Activated CD8-positive, alpha-beta T cell treated with anti-CD3 and anti-CD28 coated beads, Interleukin-2, amount 10 ng/mL, durations not matched to agents 7 days and 5 days (primary cell): ENCODE measurements at places on chromosomes 12 and 14. TPM values are rescaled to one million over a fixed set of nuclear protein-coding genes. Genes with fewer than 3 reads are reported as not detected.

DNA sequence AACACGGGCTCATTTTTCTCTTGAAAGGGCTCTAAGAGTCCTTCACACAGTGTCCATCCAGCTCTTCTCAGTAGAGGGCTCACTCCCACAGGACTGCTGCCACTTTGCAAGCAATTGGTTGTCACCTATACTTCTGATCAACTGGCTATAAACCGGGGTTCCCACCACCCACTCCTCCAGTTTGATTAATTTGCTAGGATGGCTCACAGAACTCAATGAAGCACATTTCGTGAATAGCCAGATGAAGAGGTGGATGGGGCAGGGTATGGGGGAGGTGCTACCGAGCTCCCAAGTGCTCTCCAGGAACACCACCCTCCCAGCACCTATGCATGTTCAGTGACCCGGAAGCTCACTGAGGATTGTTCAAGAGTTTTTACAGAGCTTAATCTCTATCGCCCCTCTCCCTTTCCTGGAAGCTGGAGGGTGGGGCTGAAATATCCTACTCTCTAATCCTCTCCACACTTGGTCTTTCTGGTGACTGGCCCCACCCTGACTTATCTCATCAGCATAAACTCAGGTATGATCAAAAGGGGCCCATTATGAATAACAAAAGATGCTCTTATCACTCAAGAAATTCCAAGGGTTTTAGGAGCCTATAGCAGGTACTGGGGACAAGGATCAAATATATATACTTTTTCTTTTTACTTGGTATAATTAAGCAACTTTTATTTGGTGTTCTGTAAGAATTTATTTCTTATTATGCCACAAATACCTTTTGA is 13.9 kb upstream of the EGLN3 start:
- no peak for DNase-seq

The SELPLG gene
- 144 TPM for total RNA-seq

- DNase-seq = no peak
Measured at GRCh38 chr12:65566751-65567150, 257.5 kb upstream of the HMGA2 start.

GRCh38 chr12:21697904-21698630 is 40.4 kb upstream of the LDHB start:
- DNase-seq = no peak

GRCh38 chr14:32512348-32512747 is 183.2 kb downstream of the AKAP6 start:
- DNase-seq = no peak

- no peak for DNase-seq
Measured at GRCh38 chr12:70639535-70639934, 2.3 kb upstream of the PTPRB start.

GRCh38 chr14:81400202-81400678 is at the start of gene STON2:
Gene STON2, minus strand, starts transcription at chr14:81400324. Its CDS starts 1,942 bp downstream, at chr14:81398382.
- DNase-seq = no peak

The KRT75 gene
- total RNA-seq = not detected

The PPM1H gene
- not detected for total RNA-seq

The FERMT2 gene
- not detected for total RNA-seq

The NUP37 gene
- 66.4 TPM for total RNA-seq

The MRPL52 gene
- total RNA-seq = 97.3 TPM

The SRSF5 gene
- 301 TPM for total RNA-seq

The OVCH1 gene
- total RNA-seq = not detected

- DNase-seq = no peak
Measured at GRCh38 chr12:19998411-19998810, 369.9 kb upstream of the PDE3A start.

The TCL1B gene
- total RNA-seq = not detected

DNA sequence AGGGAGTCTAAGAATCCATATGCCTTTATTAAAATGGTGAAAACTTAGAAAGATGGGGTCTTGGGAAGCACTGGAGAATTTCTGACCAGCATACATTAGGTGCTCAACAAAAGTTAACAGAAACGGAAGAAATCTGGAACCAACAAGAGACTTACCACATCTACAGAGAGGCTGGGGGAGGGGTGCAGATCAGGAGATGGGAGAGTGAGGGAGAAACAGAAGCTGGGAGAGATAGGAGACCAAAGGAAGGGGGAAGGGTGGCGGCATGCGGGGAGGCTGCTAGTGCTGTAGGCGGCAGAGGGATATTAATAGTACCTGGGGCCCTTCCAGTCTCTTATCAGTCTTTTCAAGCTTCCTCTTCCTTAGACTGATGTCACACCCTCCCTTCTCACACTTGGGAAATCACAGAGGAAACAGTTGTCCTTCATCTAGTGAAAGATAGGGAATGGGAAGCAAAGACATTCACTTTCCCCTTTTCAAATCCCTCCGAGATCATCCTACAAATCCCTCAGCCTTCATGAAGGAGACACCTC is 18.1 kb downstream of the ZBTB39 start:
- DNase-seq = no peak

DNA sequence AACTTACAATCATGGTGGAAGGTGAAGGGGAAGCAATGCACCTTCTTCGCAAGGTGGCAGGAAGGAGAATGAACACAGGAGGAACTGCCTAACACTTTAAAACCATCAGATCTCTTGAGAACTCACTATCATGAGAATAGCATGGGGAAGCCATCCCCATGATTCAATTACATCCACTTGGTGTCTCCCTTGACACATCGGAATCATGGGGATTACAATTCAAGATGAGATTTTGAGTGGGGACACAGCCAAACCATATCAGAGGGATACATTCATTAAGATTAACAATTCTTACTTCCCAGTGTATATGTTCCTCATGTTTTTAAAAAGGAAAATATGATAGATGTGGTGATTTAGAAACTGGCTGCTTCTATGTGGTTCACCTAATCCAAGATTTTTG is 117.9 kb downstream of the PDE3A start:
- DNase-seq = no peak

The RIPK3 gene
- total RNA-seq = 26.9 TPM

- DNase-seq = no peak
Measured at GRCh38 chr14:24032727-24033418, 18.9 kb upstream of the CARMIL3 start.

GRCh38 chr12:66107451-66107915 is 23.1 kb downstream of the LLPH start:
- DNase-seq = peak; percentile 78

DNA sequence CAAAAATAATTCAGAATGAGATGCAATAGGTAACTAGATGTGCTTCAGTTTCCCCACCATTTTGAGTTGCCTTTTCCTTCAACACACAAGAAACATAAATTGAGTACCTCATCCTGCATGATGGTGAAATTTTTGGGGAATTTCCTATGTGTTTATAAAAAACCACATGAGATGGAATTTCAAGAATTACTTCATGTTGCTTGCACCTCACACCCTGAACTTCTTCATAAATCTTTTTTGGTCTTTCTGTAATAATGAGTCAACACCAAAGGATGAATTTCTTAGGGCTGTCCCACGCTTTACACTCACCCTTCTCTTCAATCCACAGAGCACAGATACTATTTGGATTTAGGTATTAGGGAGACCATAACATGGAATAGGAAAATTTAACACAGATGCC is 22.6 kb upstream of the LUM start:
- no peak for DNase-seq

The PLEKHD1 gene
- 0.13 TPM for total RNA-seq

GRCh38 chr12:29957835-29958234 is 174.1 kb upstream of the TMTC1 start:
- DNase-seq = no peak

DNA sequence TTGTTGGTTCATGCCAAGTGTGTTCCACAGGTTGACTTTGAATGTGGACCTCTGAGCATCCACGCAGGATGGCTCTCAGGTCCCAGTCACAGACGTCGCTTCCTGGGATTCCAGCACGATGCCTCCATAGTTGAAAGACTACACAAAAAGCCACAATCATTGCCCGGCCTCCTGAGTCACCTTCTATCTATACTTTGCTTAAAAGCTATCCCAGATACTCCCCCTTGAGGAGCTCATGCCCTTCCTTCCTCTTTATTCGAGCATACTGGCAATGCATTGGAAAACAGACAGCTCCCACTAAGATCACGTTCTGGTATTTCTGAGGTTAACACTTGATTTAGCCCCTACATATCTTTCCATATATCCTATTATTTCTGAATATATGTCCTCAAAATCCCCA is 40.1 kb downstream of the ZNF664 start:
- DNase-seq = no peak

The KRT79 gene
- total RNA-seq = not detected

DNA sequence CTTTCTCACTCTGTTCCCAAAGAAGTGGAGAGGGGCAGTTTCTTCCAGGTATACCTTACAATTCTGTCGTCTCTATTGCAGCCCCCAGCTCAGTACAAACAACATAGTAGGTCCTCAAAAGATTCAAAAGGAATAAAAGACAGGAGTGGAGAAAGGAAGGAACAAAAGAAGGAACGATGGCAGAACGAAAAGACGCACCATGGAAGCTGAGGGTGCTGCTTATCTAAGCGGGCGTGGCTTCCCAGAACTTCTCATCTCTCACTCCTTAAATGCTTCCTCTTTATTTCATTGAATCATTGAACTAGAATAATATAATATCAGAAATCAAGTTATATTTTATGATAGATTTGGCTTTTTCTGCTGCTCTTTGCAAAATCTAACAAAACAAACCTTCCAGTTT is 13.7 kb upstream of the LTA4H start:
- DNase-seq = no peak

- no peak for DNase-seq
Measured at GRCh38 chr12:1174659-1175058, 183.6 kb downstream of the ERC1 start.

GRCh38 chr12:12671850-12672660 is 23.9 kb downstream of the GPR19 start:
- no peak for DNase-seq

- DNase-seq = peak; percentile 33
Measured at GRCh38 chr12:98653866-98654493, 8.9 kb downstream of the APAF1 start.

The VIPAS39 gene
- total RNA-seq = 18.4 TPM

GRCh38 chr12:100995201-100995600 is 200.6 kb downstream of the ANO4 start:
- DNase-seq = no peak

GRCh38 chr12:96814200-96814599 is 92.9 kb upstream of the NEDD1 start:
- DNase-seq = no peak

- no peak for DNase-seq
Measured at GRCh38 chr14:50816395-50817047, 14.4 kb downstream of the NIN start.

The KLHL33 gene
- 2.7 TPM for total RNA-seq

DNA sequence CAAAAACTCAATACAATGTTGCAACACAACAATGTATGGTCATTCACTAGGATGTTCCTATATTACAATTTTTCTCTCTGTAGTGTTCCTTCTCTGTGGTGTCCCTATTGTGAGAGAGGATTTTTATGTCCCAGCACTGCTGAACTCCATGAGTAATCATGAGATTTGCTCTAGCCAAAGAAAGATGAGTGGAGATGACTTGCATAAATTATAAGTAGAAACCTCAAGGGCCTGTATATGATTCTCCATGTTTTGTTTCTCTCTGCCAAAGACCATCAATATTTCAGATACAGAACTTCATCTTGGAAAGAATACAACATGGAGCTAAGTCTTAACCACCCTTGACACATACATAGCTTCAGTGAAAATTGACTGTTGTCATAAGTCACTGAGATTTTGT is 579.1 kb downstream of the TMTC2 start:
- DNase-seq = no peak
